Ovary (tissue), 10 donors: ENCODE measurements at places on chromosomes 7 and 10. TPM values are rescaled to one million over a fixed set of nuclear protein-coding genes. Genes with fewer than 3 reads are reported as not detected.

DNA sequence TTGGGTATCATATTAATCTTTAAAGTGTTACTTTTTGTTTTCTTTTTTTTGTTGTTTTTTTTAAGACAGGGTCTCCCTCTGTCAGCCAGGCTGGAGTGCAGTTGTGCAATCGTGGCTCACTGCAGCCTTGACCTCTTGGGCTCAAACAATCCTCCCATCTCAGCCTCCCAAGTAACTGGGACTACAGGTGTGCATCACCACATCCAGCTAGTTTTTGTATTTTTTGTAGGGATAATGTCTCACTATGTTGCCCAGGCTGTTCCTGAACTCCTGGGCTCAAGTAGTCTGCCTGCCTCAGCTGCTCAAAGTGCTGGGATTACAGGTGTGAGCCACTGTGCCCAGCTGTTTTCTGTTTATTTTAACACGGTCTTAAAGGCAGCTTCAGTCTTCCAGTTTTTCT is 23.3 kb downstream of the KMT2E start:
- H3K4me3 ChIP-seq: no peak overlapping the region
- no peaks in the 10 kb centered on the region for H3K27me3 ChIP-seq
- no peak for DNase-seq
- no peaks in the 10 kb centered on the region for H3K36me3 ChIP-seq
- H3K4me1 ChIP-seq: peaks cover 3% of the 10 kb centered on the region

DNA sequence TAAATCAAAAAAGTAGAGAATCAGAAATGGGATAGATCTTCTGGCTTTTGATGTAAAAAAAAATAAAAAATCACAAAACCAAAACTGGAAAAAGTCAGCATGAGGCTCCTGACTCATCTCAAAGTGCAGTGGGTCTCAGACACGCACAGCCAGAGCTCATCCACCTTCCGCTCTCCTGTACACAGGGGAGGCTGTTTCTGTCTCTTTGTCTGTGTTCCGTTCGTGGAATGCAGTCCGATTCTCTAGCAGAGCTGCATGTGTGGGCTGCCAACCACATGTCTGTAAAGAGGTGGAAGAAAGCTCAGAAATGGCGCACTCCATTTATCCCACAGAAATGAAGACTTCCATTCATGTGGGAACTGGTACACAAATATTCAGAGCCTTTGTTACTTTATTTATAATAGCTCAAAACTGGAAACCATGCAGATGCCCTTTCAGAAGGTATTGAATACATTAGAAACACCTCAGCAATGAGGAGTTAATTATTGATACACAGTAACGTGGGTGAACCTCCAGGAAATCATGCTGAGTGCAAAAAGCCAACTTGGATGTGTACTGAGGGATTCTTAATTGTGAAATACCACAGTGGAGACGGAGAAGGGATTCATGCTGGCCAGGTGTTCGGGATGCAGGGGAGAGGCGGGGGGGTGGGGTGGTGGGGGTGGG is 123.3 kb downstream of the TRRAP start:
- no peak overlapping the region for H3K27ac ChIP-seq
- no peaks in the 10 kb centered on the region for H3K4me1 ChIP-seq
- H3K36me3 ChIP-seq: no peaks in the 10 kb centered on the region
- no peak overlapping the region for H3K4me3 ChIP-seq
- no peak for DNase-seq

Gene GIMAP5
- total RNA-seq: 7.9 TPM

- H3K27me3 ChIP-seq: no peaks in the 10 kb centered on the region
- H3K36me3 ChIP-seq: no peaks in the 10 kb centered on the region
- no peak overlapping the region for H3K4me3 ChIP-seq
- no peak for DNase-seq
- H3K27ac ChIP-seq: no peak overlapping the region
These were observed 134.2 kb upstream of the GJD4 start for GRCh38 chr10:35470925-35471315.

DNA sequence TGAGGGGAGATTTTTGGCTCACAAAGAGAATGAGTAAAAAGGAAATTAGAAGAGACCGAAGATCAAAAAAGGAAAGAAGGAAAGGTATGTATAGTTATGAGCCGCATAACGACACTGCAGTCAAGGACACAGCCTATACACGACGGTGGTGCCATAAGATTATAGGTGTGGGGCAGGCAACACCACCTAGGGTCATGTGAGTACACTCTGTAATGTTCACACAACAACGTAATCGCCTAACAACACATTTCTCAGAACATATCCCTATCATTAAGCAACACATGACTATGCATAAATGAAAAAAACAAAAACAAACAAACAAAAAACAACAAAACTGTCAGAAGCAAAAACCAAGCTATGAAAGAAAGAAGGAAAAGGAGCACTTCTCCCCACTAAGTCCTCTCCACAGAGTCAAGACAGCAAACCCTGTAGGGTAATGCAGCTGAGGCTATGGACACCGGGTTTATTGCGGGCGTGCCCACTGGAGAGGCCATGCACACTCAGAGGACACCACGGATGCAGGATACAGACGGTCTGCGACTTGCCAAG is 45.1 kb downstream of the PIP4K2A start:
- DNase-seq: no peak
- H3K27ac ChIP-seq: no peak overlapping the region

Gene FBXL15
- 14.3 TPM for total RNA-seq

DNA sequence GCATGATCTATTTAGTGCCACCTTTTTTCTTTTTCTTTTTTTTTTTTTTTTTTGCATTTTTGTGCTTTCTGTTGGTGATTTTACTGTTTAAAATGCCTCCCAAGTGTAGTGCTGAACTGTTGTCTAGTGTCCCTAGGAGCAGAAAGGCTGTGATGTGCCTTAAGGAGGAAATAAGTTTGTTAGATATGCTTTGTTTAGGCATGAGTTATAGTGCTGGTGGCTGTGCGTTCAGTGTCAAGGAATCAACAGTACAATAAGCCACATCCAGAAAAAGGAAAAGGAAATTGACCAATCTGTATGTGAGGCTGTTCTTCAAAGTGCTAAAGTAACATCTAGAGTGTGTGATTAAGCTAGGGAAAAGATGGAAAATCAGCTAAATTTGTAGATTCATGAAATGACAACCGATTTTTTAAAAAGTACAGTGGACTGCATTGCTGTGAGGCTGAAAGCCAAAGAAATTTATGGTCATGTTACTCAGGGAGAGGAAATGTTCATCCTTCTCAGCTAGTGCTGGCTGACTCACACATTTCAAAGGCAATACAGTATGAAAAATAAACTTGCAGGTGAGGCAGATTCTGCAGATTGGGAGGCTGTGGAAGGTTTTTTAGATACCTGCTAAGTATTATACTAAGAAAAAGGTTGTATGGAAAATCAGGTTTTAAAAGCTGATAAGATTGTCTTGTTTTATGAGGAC is 122.7 kb upstream of the ADCY1 start:
- H3K4me3 ChIP-seq: no peak overlapping the region
- H3K27ac ChIP-seq: no peak overlapping the region
- no peaks in the 10 kb centered on the region for H3K4me1 ChIP-seq
- DNase-seq: no peak

Gene MRLN
- not detected for total RNA-seq

DNA sequence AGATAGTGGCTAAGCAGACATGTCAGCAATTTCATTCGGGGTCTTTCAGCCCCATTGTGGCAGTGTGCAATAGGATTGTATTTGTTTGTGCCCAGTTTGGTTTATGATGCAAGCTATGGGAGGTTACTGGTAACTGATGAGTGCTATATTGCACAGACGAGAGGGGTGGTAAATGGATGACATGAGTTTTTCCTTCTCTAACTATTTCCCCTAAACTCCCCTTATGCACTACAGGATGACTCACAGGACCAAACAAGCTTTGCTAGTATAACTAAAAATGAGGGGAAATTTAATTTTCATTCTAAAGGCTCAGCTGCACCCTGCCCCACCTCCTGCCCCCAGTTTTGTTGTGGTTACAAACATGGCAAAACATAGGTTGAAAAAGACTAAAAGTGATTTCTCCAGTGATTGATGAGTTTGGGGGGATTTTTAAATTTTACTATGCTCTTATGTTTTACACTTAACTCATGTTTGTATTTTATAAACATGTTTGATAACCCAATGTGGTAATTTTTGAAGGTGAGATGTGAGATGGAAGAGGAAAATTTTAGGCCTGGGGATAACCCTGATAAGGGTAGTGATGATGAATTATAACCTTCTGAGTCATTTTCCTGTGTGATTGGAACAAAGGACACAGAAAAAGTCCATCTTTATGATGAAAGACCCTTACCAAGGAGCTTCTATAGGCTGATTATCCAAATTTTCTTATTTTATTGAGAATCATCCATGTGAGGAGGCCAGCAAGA is 60.8 kb upstream of the NAMPT start:
- H3K27me3 ChIP-seq: no peaks in the 10 kb centered on the region
- no peaks in the 10 kb centered on the region for H3K4me1 ChIP-seq
- no peak for DNase-seq
- no peak overlapping the region for H3K4me3 ChIP-seq

- no peak overlapping the region for H3K27ac ChIP-seq
- H3K4me1 ChIP-seq: peaks cover 15% of the 10 kb centered on the region
- H3K27me3 ChIP-seq: no peaks in the 10 kb centered on the region
- H3K4me3 ChIP-seq: no peak overlapping the region
These were observed 245.3 kb downstream of the KCNMA1 start for GRCh38 chr10:77392236-77392721.

Gene MAP3K8
- 9.9 TPM for total RNA-seq

Gene SLC29A4
- 1.1 TPM for total RNA-seq

Gene PDE6C
- not detected for total RNA-seq

- H3K27ac ChIP-seq: no peak overlapping the region
- no peaks in the 10 kb centered on the region for H3K36me3 ChIP-seq
- no peak for DNase-seq
- H3K4me1 ChIP-seq: peaks cover 9% of the 10 kb centered on the region
- H3K27me3 ChIP-seq: no peaks in the 10 kb centered on the region
These were observed 259.1 kb upstream of the MKLN1 start for GRCh38 chr7:131068604-131069021.

Gene TRIL
- 1.4 TPM for total RNA-seq

DNA sequence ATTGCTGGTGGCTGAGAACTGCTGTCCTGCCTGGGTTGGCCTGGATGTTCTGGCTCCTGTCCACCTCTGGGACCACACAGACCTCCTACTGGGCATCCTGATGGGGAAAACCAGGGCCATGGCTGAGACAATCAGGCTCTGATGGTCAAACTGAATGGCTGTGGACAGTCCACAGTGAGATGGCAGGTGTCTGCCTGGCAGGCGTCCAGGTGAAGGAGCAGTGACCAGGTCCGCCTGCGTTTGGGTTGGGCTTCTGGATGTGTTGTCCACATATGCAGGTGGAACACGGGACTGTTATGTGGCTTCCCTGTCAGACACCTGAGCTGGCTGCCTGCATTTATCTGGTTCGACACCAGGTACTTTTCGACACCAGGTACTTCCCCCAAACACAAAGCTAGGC is 241.7 kb downstream of the BUB3 start:
- no peaks in the 10 kb centered on the region for H3K27me3 ChIP-seq
- no peaks in the 10 kb centered on the region for H3K36me3 ChIP-seq
- H3K4me1 ChIP-seq: no peaks in the 10 kb centered on the region
- H3K27ac ChIP-seq: no peak overlapping the region
- no peak for DNase-seq

Gene FKBP14
- total RNA-seq: 17.5 TPM

DNA sequence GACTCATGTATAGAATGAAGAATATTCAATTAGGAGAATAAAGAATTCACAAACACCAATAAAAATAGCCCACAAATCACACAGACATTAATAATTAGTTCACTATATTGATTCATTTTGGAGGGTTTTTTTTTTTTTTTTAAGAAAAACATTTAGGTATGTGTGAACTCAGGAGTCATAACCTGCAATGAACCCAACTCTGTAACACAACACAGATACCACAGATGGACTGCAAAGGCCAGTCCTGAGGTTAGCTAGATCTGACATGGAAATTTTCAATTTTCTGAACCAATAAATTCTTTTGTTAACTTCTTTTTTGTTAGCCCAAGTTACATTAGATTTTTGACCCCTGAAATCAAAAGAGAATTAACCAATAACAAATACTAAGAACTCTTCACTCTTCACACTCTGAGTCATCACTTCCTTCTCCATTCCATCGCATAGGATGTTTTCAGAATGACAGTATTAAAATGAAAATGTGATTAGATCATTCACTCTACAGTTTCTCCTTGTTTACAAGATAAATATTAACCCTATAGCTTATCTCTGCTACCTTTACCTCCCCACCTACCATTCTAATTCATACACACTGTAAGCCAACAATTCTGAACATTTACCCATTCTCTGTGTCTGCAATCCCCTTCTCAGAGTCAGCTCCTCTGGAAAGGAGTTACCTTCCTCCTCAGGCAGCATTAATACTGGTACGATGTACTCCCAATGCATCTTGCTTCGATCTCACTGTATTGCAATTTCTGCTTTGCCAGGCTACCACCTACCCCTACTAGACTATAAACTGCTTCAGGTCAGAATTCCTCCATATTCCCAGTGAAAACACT is 141.5 kb downstream of the LRRN3 start:
- H3K4me3 ChIP-seq: no peak overlapping the region
- H3K27me3 ChIP-seq: no peaks in the 10 kb centered on the region
- no peak overlapping the region for H3K27ac ChIP-seq
- H3K36me3 ChIP-seq: no peaks in the 10 kb centered on the region
- no peaks in the 10 kb centered on the region for H3K4me1 ChIP-seq
- DNase-seq: no peak

Gene PODXL
- 26.6 TPM for total RNA-seq

DNA sequence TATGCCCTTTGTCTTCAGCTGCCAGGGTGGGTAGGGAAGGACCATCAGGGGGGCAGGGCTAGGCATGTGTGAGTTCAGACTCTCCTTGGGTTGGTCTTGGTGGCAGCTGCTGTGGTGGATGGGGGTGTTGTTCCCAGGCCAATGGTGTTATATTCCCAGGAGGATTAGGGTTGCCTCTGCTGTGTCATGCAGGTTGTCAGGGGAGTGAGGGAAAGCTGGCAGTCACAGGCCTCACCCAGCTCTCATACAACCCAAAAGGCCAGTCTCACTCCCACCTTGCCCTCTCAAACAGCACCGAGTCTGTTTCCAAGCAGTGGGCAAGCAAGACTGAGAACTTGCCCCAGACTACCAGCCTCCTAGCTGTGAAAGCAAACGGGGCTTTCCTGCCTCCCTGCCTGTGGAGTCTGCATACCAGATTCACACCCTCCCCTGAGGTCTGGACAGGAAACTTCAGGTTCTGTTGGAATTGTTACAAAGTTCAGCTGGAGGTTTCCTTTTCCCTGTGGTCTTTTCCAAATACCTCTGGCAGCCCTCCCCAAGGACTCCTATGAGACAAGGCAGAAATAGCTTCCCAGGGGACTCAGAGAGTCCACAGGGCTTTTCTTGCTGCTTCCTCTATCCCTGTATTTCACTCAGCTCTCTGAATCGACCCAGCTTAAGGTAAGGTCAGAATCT is 1.4 kb downstream of the HYAL4 start:
- no peaks in the 10 kb centered on the region for H3K36me3 ChIP-seq
- no peaks in the 10 kb centered on the region for H3K4me1 ChIP-seq
- no peaks in the 10 kb centered on the region for H3K27me3 ChIP-seq
- no peak for DNase-seq
